Lung (tissue), 17 donors: ENCODE measurements at places on chromosomes 6 and 20. TPM values are rescaled to one million over a fixed set of nuclear protein-coding genes. Genes with fewer than 3 reads are reported as not detected.

The KIF25 gene
- polyA plus RNA-seq: 0.61 TPM

The SLC35D3 gene
- polyA plus RNA-seq: not detected

The PPP1R14C gene
- polyA plus RNA-seq: 27.9 TPM

The ZNF311 gene
- polyA plus RNA-seq: 0.42 TPM

The UBD gene
- polyA plus RNA-seq: 19.4 TPM

DNA sequence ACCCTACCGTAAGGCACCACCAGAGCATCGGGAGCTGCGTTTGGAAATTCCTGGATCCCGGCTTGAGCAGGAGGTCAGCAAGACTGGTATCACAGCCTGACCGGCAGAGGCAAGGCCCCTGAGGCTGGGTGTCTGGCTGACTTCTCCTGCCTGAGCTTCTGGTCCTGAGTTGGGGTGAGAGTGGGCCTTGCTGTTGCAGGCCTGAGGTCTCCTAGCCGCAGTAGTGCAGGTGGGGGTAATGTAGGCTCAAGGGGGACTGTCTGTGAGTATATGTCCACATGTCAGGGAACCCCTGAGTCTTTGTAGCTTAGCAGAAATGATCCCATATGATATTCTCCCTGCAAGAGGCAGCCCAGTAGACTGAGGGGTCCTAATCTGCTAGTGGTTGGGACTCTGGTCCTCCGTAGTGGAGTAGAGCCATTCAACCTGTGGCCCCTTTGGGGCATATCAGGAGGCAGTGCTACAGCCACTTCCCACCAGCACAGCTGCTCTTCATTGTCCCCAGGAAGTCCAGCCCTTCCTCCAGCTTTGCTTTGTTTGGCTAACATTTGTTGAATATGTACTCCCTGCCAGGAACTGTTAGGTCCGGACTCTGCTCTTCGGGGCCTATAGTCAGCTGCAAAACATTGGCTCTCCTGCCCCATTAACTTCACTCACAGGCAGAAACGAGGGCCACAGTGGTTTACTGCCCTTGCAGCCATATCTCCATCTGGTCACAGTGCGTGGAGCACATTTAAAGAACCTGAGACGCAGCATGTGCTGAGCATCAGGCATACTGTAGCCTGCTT, 10.9 kb downstream of the LRRC73 start:
- DNase-seq: no peak

- DNase-seq: no peak
These were observed 67.1 kb downstream of the GNAS-AS1 start for GRCh38 chr20:58783511-58784011.

- DNase-seq: no peak
These were observed 178.2 kb upstream of the THEMIS start for GRCh38 chr6:128079021-128079420.

- DNase-seq: no peak
These were observed 329.7 kb downstream of the BTBD9 start for GRCh38 chr6:38310061-38310460.

- DNase-seq: no peak
These were observed 89.1 kb upstream of the MPC1 start for GRCh38 chr6:166471797-166472260.

- DNase-seq: peak; percentile 91
These were observed 72.0 kb downstream of the BLOC1S5 start for GRCh38 chr6:7992002-7992815.

- no peak for DNase-seq
These were observed 21.8 kb upstream of the RNF182 start for GRCh38 chr6:13902922-13903321.
